CD4-positive, alpha-beta T cell treated with Interleukin-4 for 4 hours (primary cell): ENCODE measurements at places on chromosomes 5 and 9.

GRCh38 chr5:146199176-146199815 is 4.1 kb upstream of the RBM27 start:
- no peak for DNase-seq

GRCh38 chr9:15304632-15305031 is 2.4 kb downstream of the TTC39B start:
- no peak for DNase-seq

DNA sequence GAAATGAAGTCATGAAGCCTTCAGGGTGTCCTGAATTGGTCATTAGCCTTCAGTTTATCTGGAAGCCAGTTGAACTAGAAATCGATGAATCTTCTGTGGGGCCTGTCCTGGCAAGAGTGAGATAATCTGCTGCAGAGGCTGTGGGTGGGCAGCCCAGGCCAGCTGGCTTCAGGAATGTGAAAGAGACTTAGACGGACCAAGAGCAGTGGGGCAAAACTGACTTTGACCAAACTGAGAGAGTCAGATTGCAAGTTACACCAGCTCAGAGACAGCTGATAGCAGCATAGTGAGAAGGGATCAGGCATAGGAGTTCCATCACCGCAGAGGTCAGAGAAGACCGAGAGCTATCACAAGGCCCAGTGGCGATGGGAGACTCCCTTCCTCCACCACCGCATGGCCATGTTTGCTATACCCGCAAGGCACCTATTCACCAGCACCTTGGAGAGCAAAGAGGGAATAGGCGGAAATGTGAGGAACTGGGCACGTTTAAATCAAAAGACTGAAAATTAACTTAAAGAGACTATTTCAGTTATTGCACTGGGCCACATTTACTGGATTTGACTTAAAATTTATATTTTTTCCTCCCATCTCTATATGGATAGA is 50.0 kb upstream of the GLIS3 start:
- DNase-seq, result no peak

DNA sequence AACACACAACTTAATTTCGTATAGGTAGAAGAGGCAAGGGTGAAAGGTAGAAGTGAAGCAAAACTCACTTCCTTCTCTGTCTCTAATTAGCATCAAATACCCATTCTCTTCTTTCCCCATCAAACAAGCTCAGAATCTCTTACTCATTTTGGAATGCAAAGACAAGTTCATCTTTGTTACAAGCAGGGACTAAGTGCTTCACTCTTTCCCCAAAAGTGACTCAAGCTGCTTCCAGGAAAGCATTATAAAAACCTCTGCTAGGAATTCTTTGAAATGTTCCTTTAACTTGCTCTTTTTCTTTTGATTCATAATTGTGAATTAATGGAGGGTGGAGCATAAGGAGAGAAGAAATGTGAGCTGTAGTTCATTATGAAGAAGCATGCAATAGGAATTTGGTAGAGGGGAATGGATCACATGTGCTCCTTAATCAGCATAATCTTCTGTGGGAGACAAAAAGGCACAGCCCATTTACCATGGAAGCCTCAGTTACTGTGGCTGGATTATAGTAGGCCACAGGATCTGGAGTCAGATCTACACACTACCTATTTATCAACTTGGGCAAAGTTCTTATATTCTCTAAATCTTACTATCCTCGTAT is 109.5 kb upstream of the DPYSL3 start:
- no peak for DNase-seq

- DNase-seq, result no peak
Observed at GRCh38 chr9:125889112-125889475, 141.9 kb downstream of the PBX3 start.

DNA sequence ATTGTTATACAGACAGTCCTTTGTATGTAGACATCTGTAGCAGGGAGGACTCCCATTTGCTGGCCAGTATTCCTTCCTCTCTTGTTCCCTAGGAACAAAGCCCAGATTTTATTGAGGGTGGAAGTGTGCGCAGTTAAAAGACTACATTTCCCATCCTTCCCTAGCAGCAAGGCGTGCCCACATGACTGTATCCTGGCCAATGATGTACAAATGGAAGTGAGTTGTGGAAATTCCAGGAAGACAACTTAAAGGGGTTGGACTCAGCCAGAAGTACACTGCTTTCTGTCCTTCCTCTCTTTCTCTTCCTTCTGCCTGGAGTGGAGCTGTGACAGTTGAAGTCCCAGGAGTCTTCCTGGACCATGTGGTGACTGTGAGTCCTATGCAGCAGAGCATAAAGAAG is 89.0 kb downstream of the HRH2 start:
- DNase-seq, result no peak
